ENCODE measurements at places on chromosomes 5 and 9. TPM values are rescaled to one million over a fixed set of nuclear protein-coding genes. Genes with fewer than 3 reads are reported as not detected.

Gene HAVCR2
- total RNA-seq, result 11.1 TPM

Gene ELAVL2
- 351 TPM for total RNA-seq

Gene EEIG1
- total RNA-seq, result 6.9 TPM

Gene IL31RA
- 0.23 TPM for total RNA-seq
